HT1080 (cell line): ENCODE measurements at places on chromosomes 16 and 17. TPM values are rescaled to one million over a fixed set of nuclear protein-coding genes. Genes with fewer than 3 reads are reported as not detected.

GPRC5C gene
- total RNA-seq = not detected in 2 replicates

QPRT gene
- 1.8 and 2.3 TPM in 2 replicates for total RNA-seq

CES5A gene
- total RNA-seq = not detected in 2 replicates

PKMYT1 gene
- total RNA-seq = 37.6 and 46.9 TPM in 2 replicates

EPX gene
- total RNA-seq = 0.16 TPM in 1 of 2 replicates, not detected in the other

PIRT gene
- not detected in 2 replicates for total RNA-seq

ZNF19 gene
- total RNA-seq = 0.87 and 0.90 TPM in 2 replicates

HS3ST3B1 gene
- total RNA-seq = 5.7 and 6.4 TPM in 2 replicates

MPRIP gene
- total RNA-seq = 290 and 340 TPM in 2 replicates

DLX4 gene
- total RNA-seq = 0.10 and 0.31 TPM in 2 replicates

MYH8 gene
- total RNA-seq = not detected in 2 replicates

HSPB9 gene
- 0.23 TPM in 1 of 2 replicates, not detected in the other for total RNA-seq

OVCA2 gene
- total RNA-seq = 44.3 and 54.9 TPM in 2 replicates

NOG gene
- 28.4 and 36.1 TPM in 2 replicates for total RNA-seq

GGNBP2 gene
- 54.1 and 58.6 TPM in 2 replicates for total RNA-seq

HBQ1 gene
- total RNA-seq = 2.0 and 3.6 TPM in 2 replicates

TEDC2 gene
- 50.8 and 61.3 TPM in 2 replicates for total RNA-seq

CDC6 gene
- 57.6 and 64.7 TPM in 2 replicates for total RNA-seq

BANP gene
- 21.5 and 24.9 TPM in 2 replicates for total RNA-seq

ZFP3 gene
- total RNA-seq = not detected in 2 replicates

SLC13A2 gene
- not detected in 2 replicates for total RNA-seq

RTN4RL1 gene
- 4.3 and 5.6 TPM in 2 replicates for total RNA-seq

TMC5 gene
- total RNA-seq = not detected in 2 replicates

ATXN7L3 gene
- 46.7 and 48.5 TPM in 2 replicates for total RNA-seq

MYOCD gene
- total RNA-seq = not detected in 2 replicates

DRC3 gene
- 0.47 and 1.1 TPM in 2 replicates for total RNA-seq
